Germinal center (tissue), 1 donor: ENCODE measurements at places on chromosomes 6 and 20.

- DNase-seq: no peak
Observed at GRCh38 chr20:63610581-63611435, 16.1 kb downstream of the GMEB2 start.

- no peak for DNase-seq
Observed at GRCh38 chr6:161743509-161744178, 469.8 kb upstream of the AGPAT4 start.

- DNase-seq: no peak
Observed at GRCh38 chr6:71468841-71469700, 180.5 kb downstream of the OGFRL1 start.

- no peak for DNase-seq
Observed at GRCh38 chr6:23537828-23538227, 588.2 kb upstream of the NRSN1 start.

DNA sequence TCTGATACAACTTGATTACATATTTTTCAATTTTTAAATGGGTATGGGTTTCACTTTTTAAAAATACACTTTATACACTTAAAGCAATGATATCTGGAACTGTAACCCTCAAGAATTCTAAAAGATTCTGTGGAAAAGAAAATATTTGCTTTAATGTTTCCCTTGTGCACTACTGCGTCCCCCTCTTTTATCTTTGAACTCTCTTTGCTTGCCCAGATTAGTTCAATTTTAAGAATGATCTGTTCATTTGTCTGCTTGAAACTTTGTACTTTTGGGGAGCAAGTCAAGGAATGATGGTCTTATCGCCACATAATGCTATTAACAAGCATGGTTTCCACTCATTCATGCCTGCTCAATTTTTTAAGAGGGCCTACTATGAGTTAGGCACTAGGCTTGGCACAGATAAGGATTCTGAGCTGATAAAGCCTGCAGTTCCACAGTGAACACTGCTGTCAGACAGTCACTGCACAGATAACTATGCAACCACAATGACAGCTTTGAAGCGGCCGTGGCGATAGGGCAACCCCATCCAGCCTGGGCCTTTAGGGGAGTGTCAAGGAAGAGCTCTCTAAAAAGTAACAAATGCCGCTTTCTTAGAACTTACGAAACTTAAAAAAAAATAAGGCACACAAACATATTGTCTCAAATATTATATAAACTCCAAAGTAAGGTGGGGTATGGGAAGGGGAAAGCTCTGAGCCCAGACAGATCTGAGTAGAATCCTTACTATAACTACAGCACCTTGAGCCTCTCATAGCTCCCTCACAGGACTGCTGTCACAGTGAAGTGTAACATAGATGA is 29.7 kb downstream of the FYN start:
- DNase-seq: no peak

GRCh38 chr20:33651562-33652048 is 10.5 kb upstream of the C20orf144 start:
- DNase-seq: no peak

- no peak for DNase-seq
Observed at GRCh38 chr6:73476723-73477122, 15.2 kb downstream of the MTO1 start.

- no peak for DNase-seq
Observed at GRCh38 chr6:110930781-110931180, 27.7 kb upstream of the GTF3C6 start.
